ENCODE measurements at places on chromosomes 3 and 15.

DNA sequence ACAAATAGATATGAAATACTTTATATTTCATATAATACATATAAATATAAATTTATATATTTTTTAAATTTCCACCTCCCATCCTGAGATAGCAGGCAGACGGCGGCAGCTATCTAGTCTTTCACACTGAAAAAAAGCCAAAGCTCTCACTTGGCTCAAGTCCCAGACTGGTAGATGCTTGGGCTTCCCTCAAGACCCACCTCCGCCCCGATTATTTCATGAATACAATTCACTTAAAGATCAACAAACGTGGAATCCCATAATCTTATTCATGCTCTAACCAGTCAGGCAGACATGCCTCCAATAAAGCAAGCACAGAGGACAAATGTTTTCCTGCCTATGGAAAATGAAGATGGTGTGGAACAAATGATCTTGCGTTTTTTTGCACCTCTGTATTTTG lies 275.9 kb upstream of the NR2F2 start:
- DNase-seq, result no peak

- no peak for DNase-seq
Observed at GRCh38 chr15:23422946-23423708, 23.9 kb downstream of the GOLGA6L2 start.

DNA sequence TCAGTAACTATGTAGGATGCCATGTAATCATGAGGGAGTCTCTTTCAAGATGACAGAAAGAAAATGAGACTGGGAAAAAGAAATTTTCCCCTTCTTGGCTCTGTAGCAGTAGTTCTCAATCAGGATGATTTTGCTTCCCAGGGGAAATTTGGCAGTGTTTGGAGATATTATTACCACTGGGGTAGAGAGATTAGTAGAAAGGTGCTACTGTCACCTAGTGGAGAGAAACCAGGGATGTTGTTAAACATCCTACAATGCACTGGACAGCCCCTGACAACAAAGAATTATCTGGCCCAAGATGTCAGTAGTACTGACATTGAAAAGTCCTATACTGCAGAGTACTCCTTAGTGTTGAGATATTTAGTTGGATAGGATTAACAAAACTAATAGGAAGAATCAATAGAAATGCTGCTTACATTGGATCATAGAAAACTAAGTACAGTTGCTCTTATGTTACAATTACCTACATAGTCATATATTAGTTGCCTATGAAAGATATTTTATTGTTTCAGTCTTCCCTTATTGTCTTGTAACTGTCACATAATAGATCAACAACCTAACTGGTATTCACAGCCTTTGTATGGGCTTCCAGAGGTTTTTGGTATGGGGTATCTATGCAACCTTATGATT lies 433.3 kb downstream of the RAP2B start:
- no peak for DNase-seq

GRCh38 chr3:108608750-108609149 lies 19.2 kb downstream of the DZIP3 start:
- no peak for DNase-seq

GRCh38 chr3:126973814-126974213 lies 9.1 kb upstream of the PLXNA1 start:
- no peak for DNase-seq

GRCh38 chr3:42871592-42872196 lies 4.0 kb downstream of the CYP8B1 start:
- no peak for DNase-seq

DNA sequence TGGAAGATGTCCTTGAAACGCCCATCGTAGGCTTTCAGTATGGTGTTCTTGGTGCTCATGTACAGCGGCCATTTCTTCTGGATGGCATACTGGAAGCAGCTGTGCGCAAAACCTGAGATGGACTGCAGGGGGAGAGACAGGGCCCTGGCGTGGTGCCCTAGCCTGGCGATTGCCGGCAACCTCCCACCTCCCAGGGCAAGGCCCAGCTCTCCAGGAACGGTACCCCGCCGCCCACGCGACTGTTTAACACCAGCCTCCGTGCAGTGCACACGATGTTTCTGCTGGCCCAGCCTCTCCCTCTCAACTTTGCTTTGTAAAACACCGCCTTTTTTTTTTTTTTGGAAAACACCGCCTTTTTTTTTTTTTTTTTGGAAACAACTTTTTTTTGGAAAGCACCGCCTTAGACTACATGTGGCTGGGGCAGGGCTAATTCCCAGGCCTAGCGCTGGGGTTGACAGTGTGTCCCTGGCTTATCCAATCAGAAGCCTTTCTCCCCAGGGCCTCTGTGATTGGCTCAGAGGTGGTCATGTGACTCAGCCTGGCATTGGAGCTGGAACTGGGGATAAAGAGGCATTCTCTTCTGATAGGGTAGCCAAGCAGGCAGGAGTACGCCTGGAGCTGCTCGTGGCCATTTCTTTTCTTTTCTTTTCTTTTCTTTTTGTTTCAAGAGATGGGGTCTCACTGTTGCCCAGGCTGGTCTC lies 14.7 kb downstream of the IDH2 start:
- DNase-seq, result no peak

GRCh38 chr3:63538919-63539318 lies 113.6 kb upstream of the SNTN start:
- DNase-seq, result no peak

- DNase-seq, result no peak
Observed at GRCh38 chr3:112776000-112776399, 70.7 kb downstream of the CD200R1L start.

DNA sequence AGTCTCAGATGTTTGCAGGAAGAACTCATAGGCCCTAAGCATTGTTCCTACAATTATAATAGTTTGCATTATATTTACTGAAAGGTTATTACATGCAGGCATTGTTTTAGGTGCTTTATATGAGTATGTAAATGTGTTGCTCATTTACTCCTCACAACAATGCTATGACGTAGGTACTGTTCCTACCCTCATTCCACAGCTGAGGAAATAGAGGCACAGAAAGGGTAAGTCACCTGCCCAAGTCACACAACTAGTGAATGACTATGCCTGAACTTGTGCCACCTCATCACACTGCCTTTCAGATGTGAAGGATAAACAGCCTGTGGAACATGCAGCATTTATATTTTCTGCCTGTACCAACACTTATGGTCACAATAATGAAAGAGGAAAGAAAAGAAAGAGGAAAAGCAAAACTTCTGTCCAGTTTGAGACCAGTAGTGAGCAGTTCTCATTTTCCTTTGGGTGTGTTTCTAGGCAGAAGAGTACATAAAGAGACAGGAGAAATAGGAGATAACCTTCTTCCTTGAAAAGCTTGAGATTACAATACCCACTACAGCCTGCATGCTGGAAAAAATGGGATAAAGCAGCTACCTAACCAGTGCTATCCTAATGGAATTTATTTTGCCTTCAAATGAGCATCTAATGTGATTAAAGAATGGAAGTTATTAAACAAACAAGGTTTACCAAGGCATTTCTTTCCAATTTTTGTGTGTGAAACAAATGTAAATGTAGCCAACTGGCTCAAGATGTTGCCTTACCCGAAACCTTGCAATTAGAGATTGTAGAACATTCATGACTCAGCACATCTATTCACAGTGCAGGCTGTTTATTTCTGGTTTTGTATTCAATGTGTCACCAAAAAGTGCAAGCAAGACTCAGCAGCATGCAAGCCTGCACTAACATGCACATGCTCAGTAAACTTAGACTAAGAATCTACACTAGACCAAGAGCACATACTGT lies 20.5 kb upstream of the ENTPD3 start:
- no peak for DNase-seq

GRCh38 chr3:123586131-123586530 lies 1.3 kb upstream of the HACD2 start:
- no peak for DNase-seq

GRCh38 chr15:52180851-52181450 lies 10.2 kb downstream of the GNB5 start:
- no peak for DNase-seq

DNA sequence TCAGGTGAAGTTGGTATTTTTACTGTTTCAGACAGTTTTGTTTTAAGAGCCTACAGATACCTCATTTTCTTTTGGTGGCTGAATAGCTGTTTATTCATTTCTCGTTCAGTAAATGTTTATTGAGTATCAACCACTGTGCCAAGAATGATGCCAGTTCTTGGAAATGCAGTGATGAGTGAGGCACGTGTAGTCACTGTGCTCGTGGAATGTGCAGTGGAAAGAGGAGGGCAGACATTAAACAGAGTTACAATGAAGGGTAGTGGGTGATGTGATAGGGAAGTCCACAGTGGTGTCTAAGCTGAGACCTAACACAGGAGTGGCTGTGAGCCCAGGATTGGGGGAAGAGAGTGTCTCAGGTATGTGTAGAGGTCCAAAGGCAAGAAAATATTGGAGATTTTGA lies 73.7 kb downstream of the ARHGEF26 start:
- no peak for DNase-seq

- no peak for DNase-seq
Observed at GRCh38 chr3:12662593-12663400, 1.1 kb downstream of the RAF1 start.

DNA sequence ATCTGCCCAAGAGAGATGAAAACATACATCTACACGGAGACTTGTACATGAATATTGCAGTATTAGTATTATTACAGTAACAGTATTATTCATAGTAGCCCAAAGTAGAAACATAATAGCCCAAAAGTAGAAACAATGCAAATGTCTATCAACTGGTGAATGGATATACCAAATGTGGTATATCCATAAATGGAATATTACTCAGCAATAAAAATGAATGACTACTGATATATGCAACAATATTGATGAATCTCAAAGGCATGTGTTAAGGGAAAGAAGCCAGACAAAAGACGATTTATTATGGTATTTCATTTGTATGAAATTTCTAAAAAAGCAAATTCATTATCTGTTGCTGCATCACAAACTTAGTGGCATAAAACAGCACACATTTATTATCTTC lies 23.5 kb upstream of the ZNF639 start:
- DNase-seq, result no peak

DNA sequence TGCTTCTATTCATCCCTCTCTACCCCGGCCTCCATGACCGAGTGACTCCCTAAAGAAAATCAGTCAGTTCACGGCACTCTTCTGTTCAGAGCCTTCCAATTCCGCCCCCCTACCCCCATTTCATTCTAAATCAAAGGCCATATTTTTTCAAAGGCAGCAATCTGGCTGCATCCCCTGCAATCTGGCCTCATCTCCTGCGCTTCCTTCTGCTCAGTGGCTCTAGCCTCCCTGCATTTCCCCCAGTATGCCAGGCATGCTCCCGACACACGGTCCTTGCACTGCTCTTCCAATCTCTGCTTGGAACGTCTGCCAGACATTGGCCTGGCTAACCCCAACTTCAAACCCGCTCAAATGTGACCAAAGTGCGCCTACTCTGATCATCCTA lies 67.7 kb downstream of the EXOG start:
- DNase-seq, result no peak
